Mesothelial cell of epicardium (in vitro differentiated cells): ENCODE measurements at places on chromosomes 1 and 21. TPM values are rescaled to one million over a fixed set of nuclear protein-coding genes. Genes with fewer than 3 reads are reported as not detected.

GRCh38 chr1:109927911-109928321, 17.3 kb downstream of the CSF1 start:
- DNase-seq: no peak

- no peak for DNase-seq
These were observed 119.9 kb upstream of the DNAH14 start for GRCh38 chr1:224809613-224810012.

- DNase-seq: no peak
These were observed 93.9 kb upstream of the DAB1 start for GRCh38 chr1:57517587-57518374.

GRCh38 chr1:26225033-26225831, 8.8 kb upstream of the CEP85 start:
- peak; percentile 59 for DNase-seq

DNA sequence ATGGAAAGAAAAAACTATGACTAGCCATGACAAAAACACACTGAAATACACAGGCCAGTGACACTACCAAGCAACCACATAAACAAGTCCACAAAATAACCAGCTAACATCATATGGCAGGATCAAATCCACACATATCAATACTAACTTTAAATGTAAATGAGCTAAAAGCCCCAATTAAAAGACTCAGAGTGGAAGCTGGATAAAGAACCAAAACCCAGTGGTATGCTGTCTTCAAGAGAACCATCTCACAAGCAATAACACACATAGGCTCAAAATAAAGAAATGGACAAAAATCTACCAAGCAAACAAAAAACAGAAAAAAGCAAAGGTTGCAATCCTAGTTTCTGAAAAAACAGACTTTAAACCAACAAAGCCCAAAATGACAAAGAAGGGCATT, 476.2 kb upstream of the BEND5 start:
- DNase-seq: no peak

Gene RPS6KC1
- total RNA-seq: 27.9 to 28.5 TPM (median 28.4 TPM) in 3 replicates

- DNase-seq: no peak
These were observed 8.8 kb downstream of the PRXL2B start for GRCh38 chr1:2595261-2595811.

- no peak for DNase-seq
These were observed 245.3 kb downstream of the SETD4 start for GRCh38 chr21:35814858-35815619.

Gene ARHGEF11
- total RNA-seq: 48.2 to 52.5 TPM (median 52.3 TPM) in 3 replicates

- no peak for DNase-seq
These were observed 5.0 kb downstream of the KDM5B start for GRCh38 chr1:202802998-202803932.

- no peak for DNase-seq
These were observed 425.6 kb upstream of the VAMP3 start for GRCh38 chr1:7345516-7345915.

DNA sequence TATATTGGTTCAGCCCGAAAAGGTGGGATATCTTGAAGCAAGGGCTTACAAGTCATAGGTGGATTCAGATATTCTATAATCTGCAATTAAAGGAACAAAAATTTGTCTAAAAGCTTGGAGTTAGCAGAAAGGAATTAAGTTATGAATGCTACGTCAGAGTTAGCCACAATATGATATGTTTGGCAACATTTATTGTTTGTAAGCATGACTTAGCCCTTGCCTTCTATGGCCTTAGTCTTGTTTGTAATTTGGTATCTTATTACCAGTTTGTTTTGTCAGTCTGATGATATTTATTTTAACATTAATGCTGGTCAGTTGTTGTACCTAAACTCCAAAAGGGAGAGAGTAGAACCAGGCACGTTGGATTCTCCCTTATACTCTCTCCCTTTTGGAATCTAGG, 43.1 kb upstream of the SUCO start:
- DNase-seq: no peak

- DNase-seq: no peak
These were observed 71.0 kb downstream of the OLFML2B start for GRCh38 chr1:161952607-161953172.

DNA sequence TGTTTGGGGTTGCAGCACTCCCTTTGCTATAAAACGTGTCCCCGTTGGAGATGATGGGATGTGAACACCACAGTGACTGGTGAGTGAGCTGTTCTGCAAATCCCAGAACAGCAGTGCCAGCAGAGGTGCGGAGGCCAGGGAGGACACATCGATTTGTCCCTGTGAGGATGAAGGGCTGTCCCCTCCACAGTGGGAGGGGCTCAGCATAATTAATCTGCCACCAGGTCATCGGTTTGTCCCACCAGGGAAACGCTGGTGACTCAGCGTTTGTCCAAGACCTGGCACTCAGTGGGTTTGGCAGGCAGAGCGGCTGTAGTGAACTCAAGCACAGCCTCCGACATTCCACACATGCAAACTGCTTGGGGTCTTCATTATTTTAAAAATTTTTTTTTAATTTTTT, 22.8 kb upstream of the PDE9A start:
- no peak for DNase-seq

DNA sequence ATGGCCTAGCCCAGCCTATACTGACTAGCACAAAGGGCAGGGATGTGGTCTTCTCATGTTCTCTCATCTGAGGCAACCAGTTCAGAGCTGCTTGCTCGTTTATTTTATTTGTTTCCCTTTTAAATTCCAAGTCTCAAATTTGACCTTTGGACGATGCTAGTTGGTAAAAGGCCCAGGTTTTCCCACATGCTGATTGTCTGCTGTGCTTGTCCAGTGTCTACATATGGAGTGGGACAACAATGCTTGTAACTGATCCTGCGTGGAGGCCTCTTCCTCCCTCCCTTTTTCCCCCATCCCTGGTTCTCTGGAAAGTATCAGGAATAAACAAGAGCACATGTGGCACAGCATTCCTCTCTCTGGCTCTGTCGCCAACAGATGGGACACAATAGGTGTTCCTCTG, 34.0 kb upstream of the BEND5 start:
- DNase-seq: no peak

GRCh38 chr1:248576260-248576980, 1.9 kb upstream of the OR2T34 start:
- DNase-seq: no peak

GRCh38 chr1:65765631-65766030, 27.1 kb upstream of the PDE4B start:
- no peak for DNase-seq

- no peak for DNase-seq
These were observed 739.0 kb upstream of the NCAM2 start for GRCh38 chr21:20259031-20259867.

Gene NUAK2
- total RNA-seq: 5.7 to 6.2 TPM (median 5.8 TPM) in 3 replicates

Gene ZSWIM5
- total RNA-seq: 2.0 to 2.5 TPM (median 2.4 TPM) in 3 replicates

- no peak for DNase-seq
These were observed 149.0 kb downstream of the ATP6V1G3 start for GRCh38 chr1:198391393-198392020.

DNA sequence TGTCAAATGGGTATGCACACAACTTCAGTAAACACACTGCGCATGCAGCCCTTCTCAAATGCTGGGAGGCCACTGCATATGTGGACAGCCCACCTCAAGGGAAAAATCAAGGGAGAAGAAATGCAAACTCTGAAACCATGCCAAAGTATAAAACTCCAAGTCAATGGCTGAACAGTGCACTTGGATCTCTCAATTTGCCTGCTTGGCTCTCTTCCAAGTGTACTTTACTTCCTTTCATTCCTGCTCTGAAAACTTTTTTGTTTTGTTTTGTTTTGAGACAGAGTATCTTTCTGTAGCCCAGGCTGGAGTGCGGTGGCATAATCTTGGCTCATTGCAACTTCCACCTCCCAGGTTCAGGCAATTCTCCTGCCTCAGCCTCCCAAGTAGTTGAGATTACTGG, 18.8 kb upstream of the COP1 start:
- DNase-seq: no peak

- no peak for DNase-seq
These were observed 14.3 kb downstream of the WDR64 start for GRCh38 chr1:241666419-241666818.

GRCh38 chr1:50272912-50273311, 150.3 kb downstream of the DMRTA2 start:
- no peak for DNase-seq

DNA sequence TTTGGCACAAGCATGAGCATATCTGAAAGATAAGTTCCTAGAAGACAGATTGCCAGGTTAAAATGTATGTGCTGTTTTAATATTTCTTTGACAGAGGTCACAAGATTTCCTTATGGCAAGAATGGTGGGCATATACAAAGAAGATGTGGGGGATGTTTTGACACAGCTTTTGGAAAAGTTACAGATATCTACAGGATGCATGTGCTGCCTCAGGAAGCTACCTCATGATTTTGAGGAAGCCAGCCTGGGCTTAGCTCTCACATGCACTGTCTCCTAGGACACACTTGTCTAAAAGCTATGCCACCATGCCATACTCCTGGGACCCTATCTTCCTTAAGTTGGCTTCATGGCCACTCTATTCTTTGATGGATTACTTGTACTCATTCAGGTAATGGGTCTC, 99.9 kb downstream of the C1orf94 start:
- DNase-seq: no peak

DNA sequence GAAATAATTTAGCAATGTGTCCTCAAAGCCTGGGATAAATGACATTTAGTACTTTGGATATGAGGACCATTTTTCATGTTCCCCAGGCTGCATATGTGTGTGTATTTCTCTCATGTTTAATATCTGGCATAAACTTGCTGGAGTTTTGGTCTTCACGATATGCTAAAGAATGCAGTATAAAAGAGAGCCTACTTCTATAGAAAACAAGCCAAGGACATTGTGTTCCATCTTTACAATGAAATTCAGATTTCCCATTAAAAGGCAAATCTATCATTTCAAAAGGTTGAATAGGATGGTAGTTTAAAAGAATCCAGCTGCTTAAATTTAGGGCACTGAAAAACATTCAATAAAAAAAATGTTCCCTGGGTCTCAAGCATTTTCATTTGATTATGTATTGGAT, 169.0 kb upstream of the C1orf105 start:
- DNase-seq: no peak

GRCh38 chr1:175172503-175172902, 20.1 kb downstream of the KIAA0040 start:
- no peak for DNase-seq

Gene S100B
- total RNA-seq: 0.27 TPM in 2 of 3 replicates, not detected in the other

- no peak for DNase-seq
These were observed 46.4 kb upstream of the RAB3GAP2 start for GRCh38 chr1:220318673-220319072.

Gene TSTD1
- total RNA-seq: 53.2 to 60.3 TPM (median 53.7 TPM) in 3 replicates

DNA sequence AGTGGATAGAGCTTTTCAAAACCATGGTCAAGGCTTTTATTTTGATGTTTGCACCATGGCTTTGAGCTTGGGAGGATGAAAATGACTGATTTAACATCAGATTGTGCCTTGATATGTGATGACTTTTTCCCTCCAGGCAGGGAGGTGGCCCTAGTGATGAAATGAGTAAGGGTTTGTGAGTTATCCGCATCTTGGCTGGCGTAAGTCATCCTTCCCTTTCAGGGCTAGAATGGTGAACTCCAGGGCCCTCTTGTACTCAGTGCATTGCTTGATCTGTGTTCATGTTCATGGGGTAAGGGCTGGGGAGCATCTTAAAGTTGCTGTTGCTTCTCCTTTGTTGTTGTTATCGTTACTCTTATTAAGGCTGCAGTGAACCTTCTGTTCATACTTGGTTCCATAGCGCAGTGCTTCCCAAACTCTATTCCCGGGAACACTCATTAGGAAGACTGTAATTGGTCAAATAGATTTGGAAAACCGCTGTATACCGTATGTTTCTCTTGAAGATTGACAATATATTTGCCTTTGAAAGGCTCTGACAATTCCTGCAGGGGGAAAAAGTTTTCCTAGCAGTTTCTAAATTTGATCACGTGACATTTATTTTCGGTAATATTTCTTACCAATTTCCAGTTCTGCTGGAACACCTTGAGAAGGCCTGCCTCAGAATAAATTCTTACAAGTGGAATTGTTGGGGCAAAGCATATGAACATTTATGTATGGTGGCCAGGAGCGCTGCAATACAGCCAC, 23.1 kb downstream of the GPR137B start:
- no peak for DNase-seq
